ENCODE measurements at places on chromosomes 12 and 14.

DNA sequence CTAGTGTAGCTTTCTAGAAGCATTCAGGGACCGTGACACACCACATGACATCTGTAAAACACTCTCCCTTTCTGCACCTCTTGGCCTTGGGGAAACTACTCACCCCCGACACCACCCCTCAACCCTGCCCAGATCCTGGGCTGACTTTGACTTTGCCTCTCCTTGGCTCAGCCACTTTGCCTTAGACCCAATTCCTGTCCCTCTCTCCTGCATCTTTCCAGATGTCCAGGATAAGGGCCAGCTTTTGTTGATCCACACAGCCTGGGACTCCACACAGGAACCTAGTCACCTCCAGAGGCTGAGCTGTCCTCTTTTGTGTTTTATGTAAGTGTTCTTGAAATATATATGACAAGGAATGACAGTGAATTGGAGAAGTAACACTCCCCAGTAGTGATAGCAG lies 153.7 kb upstream of the PLXNC1 start:
- peak; percentile 42 for DNase-seq

GRCh38 chr14:68740788-68741476 lies 51.9 kb downstream of the ZFP36L1 start:
- no peak for DNase-seq

GRCh38 chr12:58148405-58148804 lies 207.0 kb downstream of the ATP23 start:
- DNase-seq, result peak; percentile 68

DNA sequence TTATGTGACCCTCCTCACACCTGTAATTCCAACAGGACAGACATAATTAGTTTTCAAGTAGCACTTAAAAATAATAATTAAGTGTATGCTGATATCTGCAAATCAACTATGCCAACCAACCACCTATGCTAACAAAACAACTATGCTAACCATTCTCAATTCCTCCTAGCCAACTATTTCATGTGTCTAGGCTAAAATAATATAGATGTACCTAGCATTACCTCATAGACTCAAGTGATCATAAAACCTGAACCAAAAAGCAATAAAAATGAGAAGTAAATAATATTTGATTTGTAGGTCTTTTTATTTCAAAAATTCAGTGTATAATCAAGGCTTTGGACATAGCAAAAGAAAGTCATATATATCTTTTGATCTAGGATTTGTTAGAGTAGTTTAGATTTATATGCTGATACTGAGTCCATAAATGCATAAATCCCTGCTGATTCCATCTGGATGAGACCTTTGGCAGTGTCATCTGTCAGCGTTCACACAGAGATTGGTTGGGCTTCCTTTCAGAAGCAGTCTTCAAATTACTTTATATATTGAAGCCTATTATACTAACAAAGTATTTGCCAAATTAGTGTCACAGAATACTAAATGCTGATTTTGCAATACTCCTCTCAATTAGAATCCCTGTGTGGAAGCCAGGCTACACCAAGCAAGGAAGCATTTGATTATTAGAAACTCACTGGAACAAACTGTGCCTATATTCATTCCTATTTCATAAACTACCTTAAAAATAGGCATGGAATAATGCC lies 101.4 kb upstream of the PPM1H start:
- no peak for DNase-seq
